Right lung (tissue), 10 donors: ENCODE measurements at places on chromosomes 7 and 10.

DNA sequence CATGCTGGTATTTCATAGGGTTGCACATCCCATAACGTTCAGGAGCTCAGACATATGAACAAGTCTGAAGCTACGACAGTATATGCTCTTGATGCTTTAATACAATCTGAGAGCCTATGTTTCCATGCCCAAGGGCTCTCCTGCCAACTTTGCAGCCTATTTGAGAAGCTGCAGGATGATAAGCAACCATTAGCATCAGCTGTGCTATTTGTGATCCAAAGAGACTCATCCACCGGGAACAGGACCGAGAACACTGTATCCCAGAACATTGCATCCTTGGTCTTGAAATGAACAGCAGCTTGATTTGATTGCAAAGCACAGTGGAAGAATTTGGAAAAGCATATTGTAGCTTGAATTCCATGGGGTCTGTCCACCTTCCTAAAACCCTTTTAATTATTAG is 156.2 kb upstream of the PTER start:
- DNase-seq, result no peak

- no peak for DNase-seq
Observed at GRCh38 chr7:103919272-103919868, 70.1 kb downstream of the RELN start.

DNA sequence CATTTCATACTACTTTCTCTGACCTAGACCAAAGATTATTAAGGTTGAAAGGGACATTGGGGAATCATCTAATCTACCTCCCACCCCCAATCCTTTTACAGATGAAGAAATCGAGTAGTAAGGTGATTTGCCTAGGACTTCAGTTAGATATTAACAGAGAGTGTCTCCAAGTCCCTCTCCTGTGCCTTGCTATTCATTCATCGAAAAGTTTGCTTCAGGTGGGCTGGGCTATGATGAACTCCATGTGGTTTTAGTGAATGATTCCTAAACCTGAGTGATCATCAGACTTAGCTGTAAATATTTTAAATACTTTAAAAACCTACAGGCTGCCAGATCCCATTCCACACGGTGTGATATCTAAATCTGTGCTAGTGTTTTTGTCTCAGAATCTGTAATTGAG is 259.4 kb upstream of the SORCS1 start:
- DNase-seq, result no peak

DNA sequence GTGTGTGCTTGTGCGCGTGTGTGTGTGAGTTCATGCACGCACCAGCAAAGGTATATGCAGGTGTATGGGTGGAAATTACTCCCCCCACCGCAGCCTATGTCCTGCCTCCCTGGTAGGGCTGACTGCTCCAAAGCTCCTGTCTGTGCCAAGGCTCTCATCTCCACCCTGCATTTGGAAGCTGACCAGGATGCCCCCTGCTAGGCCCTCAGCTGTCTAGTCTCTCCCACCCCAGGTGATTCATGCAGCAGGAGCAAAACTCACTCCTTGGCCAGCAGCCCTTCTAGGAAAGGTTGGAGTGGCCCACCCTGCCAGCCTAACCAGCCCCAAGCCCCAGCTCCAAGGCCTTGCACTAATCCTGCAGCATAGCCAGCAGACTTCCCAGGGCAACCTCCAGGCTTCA is 148.4 kb downstream of the GRID1 start:
- DNase-seq, result no peak

GRCh38 chr10:9222917-9223316 is 1168.4 kb downstream of the GATA3 start:
- no peak for DNase-seq

DNA sequence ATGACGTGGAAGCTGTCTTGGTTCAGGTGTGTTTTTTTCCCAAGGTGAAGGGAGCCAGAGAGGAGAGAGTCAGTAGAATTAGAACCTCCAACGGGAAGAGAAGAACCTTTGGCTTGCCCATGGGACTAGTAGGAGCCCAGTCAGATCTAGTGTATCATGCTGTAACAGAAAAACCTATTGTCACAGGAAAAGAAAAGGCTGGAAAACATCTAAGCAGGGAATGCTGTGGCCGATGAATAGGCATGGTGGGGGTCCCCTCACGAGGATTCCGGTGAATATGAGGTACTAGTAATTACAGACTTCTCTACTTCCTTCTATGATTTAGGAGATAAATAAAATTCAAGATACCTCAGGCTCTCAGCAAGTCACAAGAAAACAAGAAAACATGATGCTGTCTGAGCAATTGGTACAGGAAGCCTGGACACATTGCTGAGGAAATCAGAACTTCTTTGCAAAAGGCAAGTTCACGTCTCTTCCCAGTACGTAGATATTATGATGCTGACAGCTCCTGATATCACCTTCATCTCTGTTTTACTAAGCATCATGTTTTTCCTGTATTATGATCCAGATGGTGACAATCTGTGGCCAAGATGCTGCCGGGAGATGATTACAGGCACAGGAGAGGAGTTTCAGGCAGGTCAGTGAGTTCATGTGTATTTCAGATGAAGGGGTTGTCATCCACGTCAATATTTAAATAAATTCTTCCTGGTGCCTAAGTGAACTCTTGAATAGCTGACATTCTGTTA is 54.3 kb upstream of the NPY start:
- no peak for DNase-seq

DNA sequence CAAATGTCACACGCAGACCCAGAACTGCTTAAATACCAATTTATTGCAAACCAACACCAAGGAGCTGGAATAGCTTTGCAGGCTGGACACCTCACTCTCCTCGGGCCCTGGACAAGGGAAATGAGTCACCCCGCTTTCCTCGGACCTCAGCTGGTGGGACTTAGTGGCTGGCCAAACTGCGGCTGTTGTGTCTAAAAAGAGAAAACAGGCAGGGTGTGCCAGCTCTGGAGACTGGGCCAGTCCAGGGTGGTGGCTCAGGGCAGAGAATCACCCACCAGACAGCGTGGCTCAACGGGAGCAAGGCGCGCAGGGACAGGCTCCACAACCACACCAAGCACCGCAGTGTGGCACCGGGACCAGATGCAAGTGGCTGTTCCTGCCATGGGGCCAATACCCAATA is 58.2 kb upstream of the CAMK2B start:
- no peak for DNase-seq
